Esophagus squamous epithelium (tissue), 5 donors: ENCODE measurements at places on chromosomes 6 and 20.

GRCh38 chr6:70080443-70081070, 214.2 kb downstream of the COL19A1 start:
- DNase-seq = no peak

- DNase-seq = no peak
Observed at GRCh38 chr6:166472636-166473035, 89.9 kb upstream of the MPC1 start.

GRCh38 chr20:56736285-56736857, 107.3 kb downstream of the TFAP2C start:
- no peak for DNase-seq

- no peak for DNase-seq
Observed at GRCh38 chr6:82080767-82081166, 166.8 kb downstream of the IBTK start.

DNA sequence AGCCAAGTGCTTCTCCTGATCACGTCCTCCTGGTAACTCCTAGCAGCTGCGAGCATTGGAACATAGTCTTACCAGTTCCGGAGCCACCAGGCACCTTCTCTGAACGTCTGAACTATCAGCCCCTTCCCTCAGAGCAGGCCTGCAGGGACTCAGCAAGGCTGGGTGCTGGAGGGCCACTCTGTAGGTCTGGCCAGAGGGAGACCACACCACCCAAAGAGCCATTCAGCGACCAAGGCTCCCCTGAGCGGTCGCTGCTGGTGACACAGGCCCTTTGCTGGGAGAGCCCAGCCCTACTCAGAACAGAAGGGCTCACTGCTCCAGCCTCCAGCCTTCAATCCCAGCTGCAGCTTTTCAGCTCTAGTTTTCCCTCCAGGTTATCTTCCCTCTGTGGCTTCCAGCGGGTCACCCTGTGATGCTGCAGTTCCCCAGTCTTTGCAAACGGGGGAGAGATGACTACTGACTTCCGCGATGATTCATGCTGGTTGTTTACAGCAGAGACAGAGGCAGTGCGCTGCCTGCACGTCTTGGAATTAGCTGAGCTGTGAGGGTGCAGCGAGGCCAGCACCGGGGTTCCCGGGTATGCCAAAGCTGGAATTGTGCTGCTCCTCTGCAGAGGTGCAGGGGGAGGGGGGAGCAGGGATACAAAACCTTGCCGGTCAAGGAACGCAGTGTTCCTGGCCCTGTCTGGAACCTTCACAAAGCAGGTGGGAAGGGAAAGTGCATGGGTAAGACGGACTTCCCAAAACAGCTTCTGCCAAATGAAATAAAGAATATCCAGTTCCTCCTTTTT, 161.4 kb downstream of the LY86 start:
- no peak for DNase-seq

GRCh38 chr6:99501762-99502161, 13.5 kb downstream of the USP45 start:
- no peak for DNase-seq

GRCh38 chr6:106870069-106870468, 104.5 kb downstream of the CD24 start:
- no peak for DNase-seq

DNA sequence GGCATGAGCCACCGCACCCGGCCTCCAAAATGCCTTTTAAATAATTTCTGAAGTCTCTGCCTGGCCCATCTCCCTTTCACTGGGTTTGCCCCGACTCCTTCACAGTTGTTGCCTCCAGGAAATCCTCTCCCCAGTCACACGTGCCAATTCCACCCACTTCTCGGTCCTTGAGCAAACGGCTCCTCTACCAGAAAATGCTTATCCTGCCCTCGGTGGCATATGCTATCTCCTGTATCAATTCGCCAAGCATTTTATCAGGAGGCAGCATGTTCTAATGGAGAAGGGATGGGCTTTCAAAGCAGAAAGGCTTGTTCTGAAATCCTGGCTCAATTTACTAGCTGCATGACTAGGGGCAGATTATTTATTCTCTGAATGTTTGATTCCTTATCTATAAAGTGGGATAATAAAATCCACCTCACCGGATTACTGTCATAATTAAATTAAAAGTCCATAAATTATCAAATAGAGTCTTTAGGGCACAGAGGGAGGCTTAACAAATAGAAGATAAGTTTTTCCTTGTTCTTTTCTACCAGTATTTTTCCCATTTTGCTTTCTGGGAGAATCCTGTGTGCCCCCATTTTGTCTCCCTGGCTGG, 66.3 kb downstream of the PPP1R3G start:
- no peak for DNase-seq

DNA sequence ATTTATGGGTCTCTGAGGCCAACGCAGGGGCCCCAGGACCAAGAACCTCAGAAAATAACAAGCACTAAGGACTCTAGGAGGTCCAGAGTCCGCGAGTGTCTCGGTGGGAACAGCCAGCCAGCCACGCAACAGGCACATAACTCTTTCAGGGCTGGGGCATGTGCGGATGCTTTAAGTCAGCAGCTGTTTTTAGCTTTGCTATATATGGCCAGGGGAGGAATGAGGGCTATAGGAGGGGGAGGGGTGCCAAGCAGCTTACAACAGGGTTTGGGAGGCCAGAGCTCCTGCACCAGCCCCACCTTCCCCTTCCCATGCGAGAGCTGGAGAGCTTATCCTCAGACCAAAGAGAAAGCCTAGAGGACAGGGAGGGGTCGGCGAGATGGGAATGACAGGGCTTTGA, 6.2 kb downstream of the JPH2 start:
- DNase-seq = no peak

DNA sequence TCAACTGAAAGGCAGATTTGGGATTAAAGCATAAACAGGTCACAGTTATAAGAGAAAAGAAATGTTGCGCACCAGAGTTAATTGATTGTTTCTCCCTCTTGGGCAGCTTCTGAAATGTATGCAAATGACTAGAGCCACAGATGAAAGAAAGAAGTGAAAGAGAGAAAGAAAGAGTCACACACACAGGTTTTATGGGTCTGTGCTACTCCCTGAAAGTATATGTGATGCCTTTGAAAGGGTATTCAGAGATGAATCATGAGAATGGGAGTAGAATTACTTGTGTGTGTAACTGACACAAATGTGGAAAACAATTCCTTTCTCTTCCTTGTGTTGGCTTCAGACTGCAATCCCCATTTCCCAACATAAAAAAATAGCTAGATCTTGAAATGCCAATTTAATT, 196.9 kb downstream of the FOXA2 start:
- DNase-seq = no peak

GRCh38 chr20:56656632-56657031, 27.5 kb downstream of the TFAP2C start:
- no peak for DNase-seq

DNA sequence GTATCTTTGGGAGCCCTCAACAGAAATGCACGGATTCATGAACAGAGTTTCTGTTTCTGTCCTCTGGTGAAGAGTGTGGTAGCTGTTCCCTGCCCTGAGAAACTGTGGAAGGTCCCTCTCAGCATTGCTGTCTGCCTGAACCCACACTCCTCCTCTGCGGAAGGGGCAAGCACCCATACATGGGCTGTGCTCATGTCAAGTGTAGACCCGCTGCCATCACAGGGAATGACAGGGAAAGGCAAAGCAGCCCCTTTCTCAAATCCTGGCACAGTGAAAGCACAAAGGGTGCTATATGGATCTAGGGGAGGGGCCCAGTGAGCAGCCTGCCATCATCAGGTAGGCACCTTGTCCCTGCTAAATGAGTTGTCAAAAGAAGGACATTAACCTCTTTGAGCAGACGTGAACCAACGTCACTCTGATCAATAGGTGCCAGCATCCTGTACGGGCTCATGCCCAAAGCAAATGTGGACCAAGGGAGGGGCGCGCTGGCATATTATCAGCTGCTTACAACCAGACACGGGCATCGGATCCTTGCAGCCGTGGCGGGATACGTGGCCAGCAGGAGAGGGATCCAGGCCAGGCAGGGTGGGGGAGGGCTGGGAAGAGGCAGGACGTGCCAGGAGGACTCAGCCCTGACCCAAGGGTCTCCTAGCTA, 231.2 kb upstream of the PMEPA1 start:
- no peak for DNase-seq
